CD4-positive, alpha-beta T cell treated with Interleukin-15 for 4 hours (primary cell): ENCODE measurements at places on chromosomes 11 and 22.

DNA sequence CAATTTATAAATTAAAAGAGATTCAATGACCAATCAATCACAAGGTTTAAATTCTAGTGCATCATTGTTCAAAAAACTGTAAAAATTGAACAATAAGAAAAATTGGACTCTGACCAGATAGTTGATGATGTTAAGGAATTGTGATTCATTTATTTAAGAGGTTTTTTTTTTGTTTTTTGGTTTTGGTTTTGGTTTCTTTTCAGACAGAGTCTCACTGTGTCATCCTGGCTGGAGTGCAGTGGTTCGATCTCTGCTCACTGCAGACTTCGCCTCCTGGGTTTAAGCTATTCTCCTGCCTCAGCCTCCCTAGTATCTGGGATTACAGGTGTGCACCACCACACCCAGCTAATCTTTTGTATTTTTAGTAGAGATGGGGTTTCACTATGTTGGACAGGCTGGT lies 17.1 kb upstream of the EIF3M start:
- DNase-seq = no peak

DNA sequence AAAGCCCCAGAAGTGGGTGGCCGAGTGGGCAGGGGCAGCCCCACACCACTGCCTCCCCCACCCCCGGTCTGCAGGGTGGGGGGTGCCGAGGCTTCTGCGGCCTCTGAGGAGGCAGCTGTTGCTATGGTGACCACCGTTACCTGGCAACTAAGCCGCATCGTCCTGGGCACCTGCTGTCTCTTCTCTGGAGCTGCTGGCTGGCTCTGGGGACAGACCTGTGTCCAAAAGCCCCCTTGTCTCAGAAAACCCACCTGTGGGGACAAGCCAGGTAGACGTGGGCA lies 79.9 kb upstream of the PRR5 start:
- peak; percentile 25 for DNase-seq

DNA sequence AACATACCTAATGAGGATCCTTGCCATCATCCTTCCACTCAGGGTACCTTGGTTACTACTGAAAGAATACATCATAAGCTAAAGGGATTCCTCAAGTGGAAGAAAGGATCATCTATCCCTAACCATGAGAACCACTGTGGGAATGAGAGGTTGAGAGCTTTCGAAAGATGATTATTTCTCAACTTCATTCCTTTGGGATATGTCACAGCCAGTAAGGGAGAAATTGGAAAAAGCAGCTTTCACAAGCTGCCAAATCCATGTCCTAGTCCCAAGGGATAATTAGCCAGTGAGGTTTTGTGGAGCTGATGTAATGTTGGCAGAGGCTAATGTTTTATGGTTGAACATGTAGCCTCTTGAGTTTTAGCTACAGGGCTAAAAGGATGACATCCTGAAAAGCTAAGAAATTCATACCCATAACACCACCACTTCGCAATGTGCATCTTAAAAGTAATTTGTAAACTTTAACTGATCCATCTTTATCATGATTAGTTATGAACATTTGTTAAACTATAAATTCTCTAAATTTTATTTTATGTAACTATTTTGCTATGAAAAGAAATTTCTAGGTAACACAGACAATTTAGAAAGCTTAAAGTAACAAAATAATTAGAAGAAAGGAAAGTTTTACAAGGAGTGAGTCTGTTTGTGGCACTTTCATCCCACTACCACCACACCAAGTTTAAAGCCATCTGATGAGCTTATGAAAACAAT lies 123.9 kb downstream of the MRTFA start:
- DNase-seq = no peak

DNA sequence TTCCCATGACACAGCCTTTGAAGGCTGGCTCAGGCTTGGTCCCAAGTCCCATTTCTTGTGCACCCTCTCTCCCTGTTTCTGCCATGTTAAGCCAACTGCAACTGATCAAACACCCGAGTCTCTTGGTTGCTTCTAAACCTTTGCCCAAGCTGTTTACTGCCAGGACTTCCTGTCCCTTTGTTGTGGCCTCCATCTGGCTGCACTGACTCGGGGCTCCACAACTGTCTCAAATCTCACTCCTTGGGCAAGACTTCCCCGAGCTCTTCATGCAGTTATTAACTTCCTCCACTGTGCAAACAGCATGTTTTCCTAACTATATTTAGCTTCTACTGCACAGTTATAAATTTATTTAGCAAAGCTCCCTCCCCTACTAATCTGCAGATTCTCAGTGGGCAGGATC lies 4.3 kb downstream of the VPREB1 start:
- DNase-seq = no peak

DNA sequence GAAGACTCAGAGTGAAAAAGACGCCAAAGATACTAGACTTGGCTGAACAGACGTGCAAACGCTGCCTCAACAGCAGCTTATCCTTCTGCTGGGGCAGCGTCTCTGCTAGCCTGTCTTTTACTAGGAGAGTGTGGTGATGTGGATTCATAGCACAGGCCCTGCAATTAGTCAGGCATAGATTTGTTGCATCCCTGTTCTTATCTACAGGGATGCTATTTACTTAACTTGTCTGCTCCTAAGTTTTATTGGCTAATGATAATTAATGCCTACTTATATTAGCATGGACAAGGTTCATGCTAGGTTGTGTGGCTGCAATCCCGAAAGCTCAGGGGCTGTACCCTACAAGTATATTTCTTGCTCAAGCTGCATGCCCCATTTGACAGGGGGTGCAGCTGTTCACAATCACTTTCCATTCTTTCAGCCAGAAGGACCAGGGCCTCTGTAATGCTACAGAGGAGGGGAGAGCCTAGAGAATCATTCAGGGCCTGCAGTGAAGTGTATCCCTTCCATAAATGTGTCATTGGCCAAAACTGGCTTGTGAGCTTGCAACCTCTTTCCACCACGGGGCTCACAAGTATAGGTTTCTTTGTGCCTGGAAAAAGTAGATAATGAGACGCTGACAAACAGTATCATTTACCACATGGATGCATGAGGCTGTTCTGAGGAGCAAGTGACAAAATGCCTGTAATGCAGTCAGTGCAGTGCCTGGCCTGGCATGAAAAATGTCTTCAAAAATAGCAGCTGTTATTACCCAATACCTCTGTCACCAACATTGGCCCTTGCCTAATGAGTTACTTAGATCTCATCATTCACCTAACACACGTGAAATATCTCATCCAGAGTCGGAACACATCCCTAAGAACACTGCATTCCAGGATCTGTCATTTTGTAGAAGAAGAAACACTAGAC lies 685.8 kb upstream of the API5 start:
- DNase-seq = no peak

DNA sequence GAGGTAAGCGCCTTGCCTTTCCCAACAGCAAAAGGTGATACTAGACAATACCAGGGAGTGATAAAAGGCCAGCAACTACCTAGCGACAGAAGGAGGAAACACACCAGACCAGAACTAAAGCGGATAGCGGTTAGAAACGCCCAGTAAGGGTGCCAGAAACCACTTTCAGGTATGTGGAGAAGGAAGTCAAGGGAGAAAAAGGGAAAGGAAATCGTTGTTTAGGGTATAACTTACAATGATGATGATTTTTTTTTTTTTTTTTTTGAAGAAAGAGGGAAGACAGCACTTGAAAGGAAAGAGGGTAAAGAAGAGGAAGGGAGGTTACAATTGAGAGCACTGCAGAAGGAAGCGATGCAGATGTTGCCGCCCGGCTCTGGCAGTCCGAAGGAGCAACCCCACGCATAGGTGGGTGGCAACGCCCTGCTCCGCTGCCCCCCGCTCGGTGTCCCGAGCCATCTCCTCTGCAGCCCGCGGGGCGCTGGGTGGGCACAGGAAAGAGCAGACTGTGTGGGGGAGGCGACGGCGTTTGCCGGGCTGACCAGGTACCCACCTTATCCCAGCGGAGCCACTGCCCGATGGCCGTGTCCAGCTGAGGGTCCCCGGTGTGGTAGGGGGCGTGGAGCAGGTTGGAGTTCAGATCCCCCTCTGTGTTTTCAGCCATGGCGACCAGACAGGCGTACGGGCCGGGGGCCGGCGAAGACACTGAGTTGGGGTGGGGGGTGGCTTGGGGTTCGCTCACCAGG lies 561 bp downstream of the PGM2L1 start:
- peak; percentile 57 for DNase-seq

GRCh38 chr11:79437278-79437980 lies 3.4 kb downstream of the TENM4 start:
- DNase-seq = no peak

DNA sequence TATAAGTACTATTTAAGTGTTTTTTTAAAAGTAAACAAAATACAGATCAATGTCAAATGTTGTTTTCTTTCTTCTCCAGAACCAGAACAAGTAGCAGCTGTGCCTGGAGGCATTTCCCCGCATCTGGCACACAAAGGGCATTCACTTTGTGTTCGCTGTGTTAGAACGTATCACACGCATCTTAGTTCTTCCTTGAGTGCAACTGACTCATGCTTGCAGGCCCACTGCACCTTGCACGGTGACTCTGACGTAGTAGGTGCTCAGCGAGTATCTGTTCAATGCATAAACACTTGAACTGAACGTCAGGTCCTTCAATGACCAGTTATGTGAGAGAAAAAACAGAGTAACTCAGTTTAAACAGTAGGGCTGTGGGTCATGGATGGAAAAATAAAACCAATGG lies 3.5 kb downstream of the IFT27 start:
- no peak for DNase-seq

GRCh38 chr22:46465793-46466192 lies 71.6 kb downstream of the CELSR1 start:
- no peak for DNase-seq

DNA sequence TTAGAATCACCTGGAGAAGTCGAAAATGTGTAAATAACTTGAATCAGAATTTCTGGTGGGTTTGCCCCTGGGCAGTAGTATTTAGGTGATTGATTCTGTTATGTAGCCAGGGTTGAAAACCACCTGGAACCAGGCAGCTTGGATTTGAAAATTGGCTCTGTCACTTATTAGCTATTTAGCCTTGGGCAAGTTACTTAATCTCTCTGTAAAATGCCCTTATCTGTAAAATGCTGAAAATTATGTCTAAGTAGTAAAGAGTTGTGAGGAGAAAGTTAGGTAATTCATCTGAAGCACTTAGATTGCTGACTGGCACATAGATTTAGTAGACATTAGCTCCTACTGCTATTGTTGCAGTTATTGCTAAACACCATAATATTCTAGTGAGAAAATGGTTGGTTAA lies 49.3 kb downstream of the PPME1 start:
- no peak for DNase-seq

GRCh38 chr11:40118780-40119179 lies 1340.7 kb downstream of the LRRC4C start:
- DNase-seq = no peak

- peak; percentile 2 for DNase-seq
Observed at GRCh38 chr22:24845041-24845898, 39.3 kb downstream of the SGSM1 start.

- DNase-seq = no peak
Observed at GRCh38 chr11:7706377-7706776, at the start of gene OVCH2. TSS of gene OVCH2 (minus strand) at chr11:7706477. CDS start at chr11:7706394, 83 bp downstream.

DNA sequence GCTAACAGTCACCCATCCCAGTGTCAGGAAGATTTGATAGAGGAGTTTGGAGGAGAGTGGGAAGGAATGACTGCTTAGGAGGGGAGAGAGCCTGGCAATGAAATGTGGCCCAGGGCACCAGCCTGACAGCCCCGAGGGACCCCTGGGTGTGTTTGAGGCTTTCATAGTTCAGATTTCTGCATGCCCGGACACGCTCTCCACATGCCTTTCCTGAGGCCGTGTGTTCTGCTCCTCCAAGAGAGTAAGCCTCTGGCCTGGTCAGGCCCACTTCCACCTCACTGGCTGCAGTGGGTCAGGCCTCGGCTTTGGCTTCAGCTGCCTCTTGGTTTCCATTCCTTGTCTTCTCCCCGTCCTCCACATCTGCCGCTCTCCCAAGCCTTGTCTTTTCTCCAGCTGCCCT lies 78.4 kb downstream of the C22orf31 start:
- no peak for DNase-seq

GRCh38 chr22:38266120-38266519 lies 6.7 kb downstream of the TMEM184B start:
- DNase-seq = no peak

DNA sequence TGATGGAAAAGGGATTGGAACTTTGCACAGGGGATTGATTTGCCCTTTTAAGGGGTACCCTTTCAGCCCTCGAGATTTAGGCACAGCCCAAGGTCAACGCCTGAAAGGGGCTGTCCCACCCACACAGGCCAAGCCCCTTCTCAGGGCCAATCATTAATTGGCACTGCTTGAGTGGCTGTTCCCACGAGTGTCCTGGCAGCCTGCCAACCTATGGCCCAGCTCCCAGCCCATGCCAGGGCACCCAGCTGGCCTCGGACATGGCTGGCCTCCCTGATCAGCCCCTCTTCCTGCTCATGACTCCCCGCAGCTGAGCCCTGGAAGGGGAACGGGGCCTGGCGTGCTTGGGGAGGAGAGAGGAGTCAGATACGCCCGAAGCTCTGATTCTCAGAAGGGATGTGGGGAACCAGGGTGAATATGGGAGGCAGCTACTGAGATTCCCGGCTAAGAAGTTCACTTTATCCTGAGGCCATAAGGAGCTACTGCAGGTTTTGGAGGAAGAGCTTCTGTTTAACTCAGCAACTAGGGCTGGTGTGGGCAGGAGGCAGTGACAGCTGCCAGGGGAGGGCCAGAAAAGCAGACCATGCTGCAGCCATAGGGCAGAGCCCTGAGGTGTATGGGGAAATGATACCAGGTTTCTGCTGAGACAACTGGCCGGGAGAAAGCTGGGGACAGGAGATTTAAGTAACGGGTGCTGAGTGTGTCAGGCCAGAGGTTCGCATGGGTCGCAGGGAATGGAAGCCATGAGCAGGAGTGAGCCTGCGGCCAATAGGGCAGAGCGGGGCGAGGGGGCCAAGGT lies 30.0 kb downstream of the WNT7B start:
- DNase-seq = no peak

GRCh38 chr11:72813740-72814285 lies 398 bp upstream of the ATG16L2 start:
- DNase-seq = no peak

GRCh38 chr11:121932646-121933185 lies 183.3 kb downstream of the BLID start:
- no peak for DNase-seq

GRCh38 chr11:33931067-33931466 lies 39.2 kb upstream of the LMO2 start:
- DNase-seq = no peak

DNA sequence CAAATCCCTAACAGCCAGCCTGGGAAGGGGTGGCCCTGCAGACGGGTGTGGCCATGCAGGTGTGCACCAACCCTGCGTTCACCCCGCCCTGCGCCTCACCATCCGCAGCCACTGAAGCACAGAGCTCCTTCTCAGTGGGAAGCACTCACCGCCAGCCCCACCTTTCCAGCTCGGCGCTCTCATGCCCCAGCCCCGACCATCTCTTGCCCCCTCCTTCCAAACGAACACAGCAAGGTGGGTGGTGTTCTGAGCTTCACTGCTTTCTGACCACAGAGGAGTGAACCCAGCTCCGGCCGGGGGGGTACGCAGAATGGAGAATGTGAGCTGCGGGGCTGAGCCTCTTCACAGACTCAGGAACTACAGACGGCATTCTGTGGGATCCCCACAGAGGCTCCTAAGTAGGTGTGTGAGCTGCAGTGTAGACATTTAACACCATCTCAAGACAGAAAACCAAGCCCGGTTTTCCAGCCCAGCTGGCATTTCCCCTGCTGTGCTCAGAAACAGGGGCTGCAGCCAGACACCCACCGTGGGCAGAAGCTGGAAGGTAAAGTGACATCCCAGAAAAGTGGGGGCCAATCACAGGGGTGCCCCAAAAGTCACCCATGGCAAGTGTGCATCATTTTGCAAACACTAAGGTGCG lies 88.4 kb upstream of the RTL6 start:
- no peak for DNase-seq
